ENCODE measurements at places on chromosomes 5 and 9.

DNA sequence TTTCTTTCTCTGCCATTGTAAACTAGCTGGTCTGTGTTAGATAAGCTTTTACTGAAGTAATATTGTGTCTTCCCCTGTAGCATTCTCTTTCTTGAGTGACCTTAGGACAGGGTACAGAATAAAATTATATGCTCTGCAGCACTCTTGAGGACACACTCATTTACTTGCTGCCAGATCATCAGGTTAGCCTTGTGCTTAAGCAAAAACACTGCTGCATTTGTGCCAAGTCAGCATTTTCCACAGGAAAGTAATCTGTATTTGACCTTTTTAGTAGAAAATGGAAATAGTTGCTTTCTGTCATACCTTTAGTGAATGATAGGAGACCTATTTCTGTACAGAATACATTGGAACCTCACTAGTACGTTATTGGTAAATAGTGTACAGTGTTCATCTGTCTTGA is 54.2 kb downstream of the LMNB1 start:
- no peak for DNase-seq

GRCh38 chr5:133924221-133924920 is 44.1 kb downstream of the C5orf15 start:
- no peak for DNase-seq

DNA sequence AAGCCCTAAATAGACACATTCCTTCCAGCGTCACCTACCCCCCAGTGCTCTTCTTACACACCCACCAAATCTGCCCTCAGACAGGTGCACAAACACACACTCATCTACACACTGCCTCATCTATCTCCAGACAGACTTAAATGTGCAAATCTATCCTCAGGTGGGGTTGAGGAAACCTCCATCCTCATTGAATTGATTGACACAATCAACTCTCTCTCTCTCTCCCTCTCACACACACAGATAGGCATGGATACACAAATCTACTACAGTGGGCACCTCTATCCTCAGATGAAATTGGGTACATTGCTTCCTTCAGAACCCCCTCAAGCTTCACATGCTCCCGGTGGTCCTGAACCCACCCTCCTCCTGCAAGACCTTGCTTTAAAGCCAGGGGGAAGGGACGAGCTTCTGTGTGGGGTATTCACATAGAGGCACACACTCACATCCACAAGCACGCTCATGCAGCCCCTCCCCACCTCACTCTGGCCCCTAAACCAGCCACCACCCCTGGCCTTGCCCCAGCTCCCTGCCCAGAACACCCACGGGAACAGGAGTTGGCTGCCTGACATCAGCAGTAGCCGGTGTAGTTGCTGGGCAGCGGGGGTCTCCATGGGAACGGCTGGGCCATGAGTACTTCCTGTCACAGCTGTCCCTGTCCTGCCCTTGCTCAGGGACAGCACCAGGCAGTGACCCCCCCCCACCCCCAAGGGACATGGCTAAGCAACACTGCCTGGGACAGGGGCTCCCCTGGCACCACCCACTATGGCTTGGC is 22.8 kb downstream of the PCDH1 start:
- DNase-seq: no peak

DNA sequence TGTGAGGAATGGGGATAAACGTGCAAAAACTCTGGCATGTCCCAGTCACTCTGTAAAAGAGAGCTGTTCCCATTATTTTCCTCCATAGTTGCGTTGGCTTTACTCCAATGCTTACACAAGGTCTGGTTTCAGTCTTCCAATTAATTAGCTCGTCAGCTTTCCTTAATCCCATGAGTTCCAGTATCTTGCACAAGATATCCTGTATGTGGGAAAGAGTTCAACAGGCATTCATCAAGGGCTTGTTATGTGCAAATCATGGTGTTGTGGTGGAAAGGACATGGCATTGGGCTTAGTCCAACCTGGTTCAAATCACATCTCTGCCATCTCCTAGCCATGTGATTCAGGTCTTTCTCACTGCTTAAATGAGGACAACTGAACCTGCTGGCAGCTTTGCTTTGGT is 77.5 kb upstream of the PANK3 start:
- DNase-seq: no peak

DNA sequence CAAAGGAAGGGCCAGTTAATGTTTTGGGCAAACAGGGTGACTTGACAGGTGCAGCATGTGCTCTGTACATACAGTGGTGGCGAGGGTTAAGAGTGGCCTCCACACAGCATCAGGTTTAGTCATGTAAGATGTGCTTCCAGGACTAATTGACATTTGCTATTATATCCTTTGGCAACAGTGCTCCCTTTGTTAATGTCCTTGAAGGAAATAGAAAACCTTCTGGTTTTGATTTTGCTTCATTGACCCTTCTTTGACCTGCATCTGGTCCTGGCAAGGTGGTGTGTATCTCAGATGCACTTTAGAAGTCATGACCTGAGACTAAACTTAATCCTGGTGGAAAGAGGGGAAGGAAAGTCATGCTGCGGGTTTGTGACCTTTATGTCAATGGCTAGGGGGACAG is 440.0 kb downstream of the ENC1 start:
- no peak for DNase-seq

- no peak for DNase-seq
These were observed 1.1 kb downstream of the PRRX2 start for GRCh38 chr9:129666575-129666974.

DNA sequence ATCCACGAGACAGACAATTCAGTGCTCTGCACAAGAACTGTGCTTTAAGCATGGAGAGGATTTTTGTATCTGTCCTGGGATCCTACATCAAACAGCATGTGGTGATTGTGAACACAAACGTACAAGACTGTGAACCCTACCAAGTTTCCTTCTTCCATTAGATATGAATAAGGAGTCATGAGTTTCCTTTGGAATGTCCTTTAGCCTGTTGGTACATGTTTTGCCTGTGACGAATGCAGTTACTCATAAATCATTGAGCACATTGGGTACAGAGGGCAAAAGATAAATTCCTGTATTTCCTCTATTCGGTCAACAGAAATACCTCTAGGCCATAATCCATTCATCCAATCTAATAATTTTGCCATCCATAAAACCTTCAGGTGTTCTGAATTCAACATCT is 61.5 kb downstream of the FXN start:
- no peak for DNase-seq

DNA sequence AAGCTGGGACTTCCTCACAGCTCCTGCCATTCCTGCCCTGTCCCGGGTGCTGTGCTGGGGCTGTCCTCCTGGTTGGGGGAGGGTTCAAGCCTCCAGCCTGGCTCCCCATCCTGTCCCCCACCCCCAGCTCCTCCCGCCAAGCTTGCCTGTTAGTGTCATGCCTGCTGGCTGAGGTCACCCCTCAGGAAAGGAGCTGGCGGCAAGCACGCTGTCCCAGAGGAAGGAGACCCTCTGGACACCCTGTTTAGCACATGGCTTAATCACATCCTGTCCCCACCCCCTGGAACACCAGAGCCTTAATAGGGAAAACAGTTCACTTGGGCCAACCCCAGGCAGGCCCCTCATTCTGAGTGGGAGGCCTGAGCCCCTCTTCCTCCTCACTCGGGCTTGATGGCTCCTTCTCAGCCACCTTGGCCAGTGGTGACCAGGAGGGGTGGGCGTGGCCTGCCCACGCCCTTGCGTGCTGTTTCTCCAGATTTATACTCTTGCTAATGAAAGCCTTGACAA is 9.2 kb upstream of the PHYHD1 start:
- DNase-seq: no peak

- no peak for DNase-seq
These were observed 13.5 kb downstream of the SDHA start for GRCh38 chr5:231661-232060.

- no peak for DNase-seq
These were observed 111.8 kb downstream of the LRRC70 start for GRCh38 chr5:62690421-62690820.

GRCh38 chr9:86774116-86774515 is 173.2 kb downstream of the GAS1 start:
- DNase-seq: no peak

GRCh38 chr9:95772320-95773052 is 103.0 kb upstream of the ERCC6L2 start:
- DNase-seq: no peak

- peak; percentile 85 for DNase-seq
These were observed 392.5 kb downstream of the KDM4C start for GRCh38 chr9:7150153-7150890.

DNA sequence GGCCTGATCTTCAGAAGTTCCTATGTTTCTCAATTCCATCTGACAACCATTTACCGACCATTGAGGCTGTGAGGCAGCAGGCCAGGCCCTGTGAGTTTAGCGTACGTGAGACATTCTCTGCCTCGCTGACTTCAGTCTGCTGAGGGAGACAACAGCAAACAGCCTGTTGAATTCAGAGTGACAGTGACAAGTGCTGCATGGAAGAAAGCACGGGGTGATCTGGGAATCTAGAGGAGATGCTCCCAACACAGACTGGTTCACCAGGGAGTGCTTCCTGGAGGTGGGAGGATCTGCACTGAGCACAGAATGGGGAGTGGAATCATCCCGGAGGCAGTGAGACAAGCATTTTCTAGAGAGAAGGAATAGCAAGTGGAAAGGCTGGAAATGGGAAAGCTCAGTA is 10.0 kb upstream of the DDX41 start:
- no peak for DNase-seq

- DNase-seq: no peak
These were observed 47.9 kb upstream of the UNC5A start for GRCh38 chr5:176762489-176762888.

Measured in hematopoietic multipotent progenitor cell treated with erythropoietin and hydrocortisone succinate and interleukin-3 and kit ligand, for 6 days (in vitro differentiated cells).